ENCODE measurements at places on chromosomes 6 and 20. TPM values are rescaled to one million over a fixed set of nuclear protein-coding genes. Genes with fewer than 3 reads are reported as not detected.

DNA sequence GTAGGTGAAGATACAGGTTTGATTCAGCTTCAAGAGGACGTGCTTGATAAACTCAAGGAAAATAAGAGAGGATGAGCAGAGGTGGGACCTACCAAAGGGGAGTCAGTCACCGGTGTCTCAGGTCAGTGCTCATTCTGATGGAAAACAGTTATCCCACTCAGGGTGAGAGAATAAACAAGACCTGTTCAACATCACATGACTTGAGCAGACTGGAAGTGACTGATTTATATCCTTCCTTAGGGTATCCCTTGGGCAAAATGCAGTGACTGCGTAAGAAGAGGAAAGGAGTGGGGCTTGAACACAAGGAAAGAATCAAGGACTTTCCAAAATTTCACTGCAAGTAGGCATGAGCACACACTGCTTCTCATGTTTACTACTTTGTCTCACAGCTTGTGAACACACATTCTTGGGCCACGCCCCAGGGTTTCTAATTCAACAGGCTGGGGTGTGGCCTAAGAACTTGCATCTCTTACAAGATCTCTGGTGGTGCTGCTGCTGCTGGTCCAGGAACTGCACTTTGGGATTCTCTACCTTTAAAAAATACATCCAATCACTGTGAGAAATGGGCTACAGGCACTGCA, 11.6 kb downstream of the CST3 start:
- no peak overlapping the region for H3K27ac ChIP-seq
- no peak for DNase-seq
- no peaks in the 10 kb centered on the region for H3K36me3 ChIP-seq
- H3K4me1 ChIP-seq, result peaks cover 23% of the 10 kb centered on the region

DNA sequence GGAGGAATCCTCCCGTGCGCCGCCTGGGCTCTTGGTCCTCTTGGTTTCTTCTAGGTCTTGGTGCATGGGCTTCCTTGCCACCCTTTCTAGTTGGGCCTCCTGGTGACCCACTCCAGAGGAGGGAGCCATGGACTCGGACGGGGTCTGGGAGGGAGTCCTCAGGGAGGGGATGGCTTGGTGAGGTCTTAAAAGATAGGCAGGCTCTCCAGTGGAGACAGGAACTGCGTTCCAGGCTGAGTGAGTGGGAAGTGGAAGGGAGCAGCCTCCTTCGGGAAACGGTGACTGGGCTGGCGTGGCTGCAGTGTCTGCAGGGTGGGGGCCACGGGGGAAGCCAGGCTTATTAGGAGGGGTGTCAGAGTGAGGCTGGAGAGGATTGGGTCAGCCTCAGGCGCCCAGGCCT, 152.8 kb downstream of the GRM4 start:
- no peak for DNase-seq
- no peak overlapping the region for H3K4me3 ChIP-seq
- H3K27me3 ChIP-seq, result peaks cover 12% of the 10 kb centered on the region
- H3K36me3 ChIP-seq, result no peaks in the 10 kb centered on the region

- H3K4me1 ChIP-seq, result no peaks in the 10 kb centered on the region
- no peak for DNase-seq
- no peaks in the 10 kb centered on the region for H3K27me3 ChIP-seq
These were observed 34.5 kb upstream of the HLA-A start for GRCh38 chr6:29907637-29908340.

CRYBG1 gene
- 11.9 TPM for total RNA-seq

GRCh38 chr20:47343007-47343472, 13.5 kb downstream of the ZMYND8 start:
- no peak for DNase-seq
- H3K27ac ChIP-seq, result peak overlapping the region; percentile 37
- H3K36me3 ChIP-seq, result peaks cover 15% of the 10 kb centered on the region
- H3K27me3 ChIP-seq, result no peaks in the 10 kb centered on the region
- H3K4me3 ChIP-seq, result no peak overlapping the region

DNA sequence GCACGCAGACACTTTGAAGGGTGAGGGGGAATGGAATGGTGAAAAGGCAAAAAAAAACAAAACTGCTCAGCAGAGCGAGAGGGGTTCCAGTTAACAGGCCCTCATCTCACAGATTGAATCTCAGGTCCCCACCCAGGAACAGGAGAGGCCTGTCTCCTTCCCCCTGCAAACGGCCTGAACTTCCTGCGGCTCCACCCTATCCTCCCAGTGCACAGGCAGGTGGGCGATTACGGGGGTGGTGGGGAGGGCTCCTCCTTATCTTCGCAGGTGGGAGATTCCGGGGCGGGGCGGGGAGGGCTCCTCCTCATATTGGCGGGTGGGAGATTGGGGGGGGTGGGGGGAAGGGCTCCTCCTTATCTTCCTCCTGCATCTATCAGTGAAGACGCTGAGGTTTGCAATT, 129.0 kb downstream of the SOX4 start:
- no peak overlapping the region for H3K4me3 ChIP-seq
- H3K4me1 ChIP-seq, result no peaks in the 10 kb centered on the region
- no peaks in the 10 kb centered on the region for H3K36me3 ChIP-seq
- DNase-seq, result no peak
- H3K27ac ChIP-seq, result no peak overlapping the region
- no peaks in the 10 kb centered on the region for H3K27me3 ChIP-seq

DNA sequence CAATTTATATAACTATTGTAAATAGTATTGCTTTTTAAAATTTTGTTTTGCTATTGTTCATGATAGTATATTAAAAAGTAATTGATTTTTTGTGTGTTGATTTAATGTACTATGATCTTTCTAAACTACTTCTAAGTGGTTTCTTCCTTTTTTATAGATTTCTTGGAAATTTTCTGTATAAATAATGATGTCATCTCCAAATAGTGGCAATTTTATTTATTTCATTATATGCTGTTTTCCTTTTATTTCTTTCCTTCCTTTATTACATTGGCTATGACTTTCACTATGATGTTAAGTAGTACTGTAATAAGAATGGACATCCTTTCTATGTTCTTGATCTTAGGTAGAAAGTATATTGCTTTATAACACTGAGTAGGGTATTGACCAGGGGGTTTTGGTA, 451.5 kb upstream of the SPTLC3 start:
- no peak overlapping the region for H3K27ac ChIP-seq
- no peaks in the 10 kb centered on the region for H3K4me1 ChIP-seq
- H3K36me3 ChIP-seq, result no peaks in the 10 kb centered on the region
- peak; percentile 18 for DNase-seq
- no peak overlapping the region for H3K4me3 ChIP-seq

BTNL2 gene
- total RNA-seq, result not detected

- H3K27me3 ChIP-seq, result peaks cover 3% of the 10 kb centered on the region
- no peak for DNase-seq
- no peak overlapping the region for H3K27ac ChIP-seq
- no peaks in the 10 kb centered on the region for H3K4me1 ChIP-seq
- no peak overlapping the region for H3K4me3 ChIP-seq
- no peaks in the 10 kb centered on the region for H3K36me3 ChIP-seq
These were observed 190.4 kb downstream of the TPBG start for GRCh38 chr6:82553863-82554531.

NFYA gene
- 9.4 TPM for total RNA-seq

DNA sequence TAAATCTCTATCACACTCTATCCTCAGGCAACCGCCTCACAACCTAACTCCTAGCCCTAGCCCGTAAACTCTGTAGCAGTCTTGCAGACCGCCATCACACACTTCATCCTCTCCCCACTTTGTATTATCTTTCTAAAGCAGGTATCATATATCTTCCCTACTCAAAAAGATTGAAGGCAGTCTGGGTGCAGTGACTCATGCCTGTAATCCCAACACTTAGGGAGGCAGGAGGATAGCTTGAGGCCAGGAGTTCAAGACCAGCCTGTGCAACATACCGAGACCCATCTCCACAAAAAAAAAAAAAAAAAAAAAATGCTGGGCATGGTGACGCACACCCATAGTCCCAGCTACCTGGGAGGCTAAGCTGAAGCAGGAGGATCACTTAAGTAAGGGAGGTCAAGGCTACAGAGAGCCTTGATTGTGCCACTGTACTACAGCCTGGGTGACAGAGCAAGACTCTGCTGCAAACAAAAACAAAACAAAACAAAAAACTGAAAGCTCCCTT, 22.9 kb downstream of the RANBP9 start:
- H3K27ac ChIP-seq, result no peak overlapping the region
- H3K4me3 ChIP-seq, result no peak overlapping the region
- H3K27me3 ChIP-seq, result no peaks in the 10 kb centered on the region
- peaks cover 4% of the 10 kb centered on the region for H3K4me1 ChIP-seq

- no peak overlapping the region for H3K27ac ChIP-seq
- DNase-seq, result no peak
- H3K4me3 ChIP-seq, result no peak overlapping the region
These were observed 115.6 kb upstream of the PTPN1 start for GRCh38 chr20:50394569-50394968.

MYBL2 gene
- total RNA-seq, result 1.8 TPM

DNA sequence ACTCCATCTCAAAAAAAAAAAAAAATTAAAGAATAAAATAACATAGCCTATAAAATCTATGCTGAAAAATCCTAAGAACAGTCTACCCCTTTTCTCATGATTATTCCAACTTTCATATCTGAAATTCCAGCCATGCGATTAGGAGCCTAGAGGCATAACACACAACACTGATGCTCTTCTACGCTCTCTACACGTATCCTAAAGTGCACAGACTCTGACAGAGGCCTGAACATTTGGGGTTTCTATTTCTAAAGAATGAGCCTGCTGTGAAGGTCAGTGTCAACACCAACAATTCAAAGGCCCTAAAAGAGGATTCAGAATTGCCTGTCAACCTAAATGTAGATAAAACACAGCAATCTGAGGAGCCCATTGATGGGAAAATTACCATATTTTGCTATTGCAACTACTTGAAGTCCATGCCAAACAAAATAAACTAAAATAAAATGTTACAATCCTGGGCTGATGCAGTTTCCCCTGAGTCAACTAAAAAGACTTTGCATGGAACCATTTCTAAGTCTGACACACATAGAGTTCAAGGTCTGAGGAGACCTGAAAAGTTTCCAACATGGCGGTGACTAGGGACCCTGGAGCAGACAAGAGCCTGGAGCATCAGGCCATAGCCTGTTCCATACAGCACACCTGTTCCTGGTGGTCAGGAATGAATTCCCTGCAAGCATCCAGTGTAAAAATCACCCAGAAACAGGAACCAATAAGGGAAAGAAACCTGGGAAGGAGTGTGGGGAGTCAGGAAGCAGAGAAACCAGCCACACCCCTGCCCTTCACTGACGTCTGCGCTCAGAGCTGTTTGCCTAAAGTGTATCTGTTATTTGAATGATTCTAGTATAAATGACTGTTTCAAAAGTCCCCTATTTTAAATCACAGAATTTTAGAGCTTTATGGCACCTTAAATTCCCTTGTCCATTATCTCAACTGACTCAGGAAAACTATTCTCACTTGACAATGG, 11.8 kb downstream of the NINL start:
- H3K4me3 ChIP-seq, result no peak overlapping the region
- H3K27ac ChIP-seq, result peak overlapping the region; percentile 73
- H3K27me3 ChIP-seq, result no peaks in the 10 kb centered on the region
- no peaks in the 10 kb centered on the region for H3K36me3 ChIP-seq
- peak; percentile 87 for DNase-seq

CEP250 gene
- total RNA-seq, result 23.5 TPM

PPP1R16B gene
- total RNA-seq, result not detected

DNA sequence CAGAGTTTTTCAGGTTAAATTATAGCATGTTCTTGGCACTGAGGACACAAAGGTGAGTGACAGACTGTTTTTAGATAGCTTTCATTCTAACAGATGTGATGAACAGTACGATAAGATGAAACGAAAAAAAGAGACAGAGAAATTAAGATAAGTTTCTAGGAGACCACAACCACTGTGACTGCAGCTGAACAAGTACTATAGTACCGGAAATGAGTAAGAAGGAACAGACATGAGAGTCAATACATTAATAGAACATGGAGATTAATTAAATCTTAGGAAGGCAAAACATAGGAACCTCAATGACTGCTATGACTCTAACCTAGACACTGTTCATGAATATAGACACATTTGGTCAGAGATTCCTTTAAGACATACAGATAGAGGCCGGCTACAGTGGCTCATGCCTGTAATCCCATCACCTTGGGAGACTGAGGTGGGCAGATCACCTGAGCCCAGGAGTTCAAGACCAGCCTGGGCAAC, 40.2 kb downstream of the HBS1L start:
- peaks cover 17% of the 10 kb centered on the region for H3K4me1 ChIP-seq
- H3K27me3 ChIP-seq, result no peaks in the 10 kb centered on the region
- H3K27ac ChIP-seq, result no peak overlapping the region
- no peaks in the 10 kb centered on the region for H3K36me3 ChIP-seq

DNA sequence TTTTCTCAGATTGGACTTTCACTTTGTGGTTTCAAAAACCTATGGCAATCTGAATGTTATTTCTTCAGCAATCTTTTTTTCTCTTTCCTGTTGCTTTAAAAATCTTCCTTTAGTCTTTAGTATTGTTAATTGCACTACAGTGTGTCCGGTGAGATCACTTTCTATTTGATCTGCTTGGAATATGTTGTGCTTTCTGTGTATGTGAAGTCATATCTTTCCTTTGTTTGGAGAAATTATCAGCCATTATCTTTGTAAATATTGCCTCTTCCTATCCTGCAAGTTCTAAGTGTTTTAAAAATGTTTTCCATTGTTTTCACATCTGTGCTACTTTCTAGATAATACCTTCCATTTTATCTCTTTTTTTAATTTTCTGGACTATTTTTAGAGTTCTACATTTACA, 171.4 kb upstream of the PRSS16 start:
- H3K4me1 ChIP-seq, result peaks cover 4% of the 10 kb centered on the region
- no peak for DNase-seq
- no peaks in the 10 kb centered on the region for H3K27me3 ChIP-seq
- H3K27ac ChIP-seq, result no peak overlapping the region
- no peak overlapping the region for H3K4me3 ChIP-seq

DNA sequence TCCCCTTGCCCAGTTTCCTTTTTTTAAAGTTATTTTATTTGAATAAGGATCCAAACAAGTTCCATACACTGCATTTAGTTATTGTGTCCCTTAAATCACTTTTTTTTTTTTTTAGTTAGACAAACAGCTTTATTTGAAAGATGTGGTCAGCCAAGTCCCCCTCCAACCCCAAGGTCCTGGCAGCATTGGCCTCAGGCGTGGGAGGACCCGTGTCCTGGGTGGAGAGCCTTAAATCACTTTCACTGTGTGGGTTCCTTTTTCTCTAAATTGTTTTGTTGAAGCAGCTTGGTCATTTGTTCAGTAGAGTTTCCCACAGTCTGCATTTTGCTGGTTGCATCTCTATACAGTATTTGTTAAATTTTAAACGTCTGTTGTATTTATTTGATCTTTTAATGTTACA, 5.2 kb upstream of the TBCC start:
- H3K27me3 ChIP-seq, result no peaks in the 10 kb centered on the region
- H3K27ac ChIP-seq, result no peak overlapping the region
- no peaks in the 10 kb centered on the region for H3K36me3 ChIP-seq
- peak; percentile 56 for DNase-seq
- H3K4me1 ChIP-seq, result peaks cover 6% of the 10 kb centered on the region
